ENCODE measurements at places on chromosomes 7 and 10.

GRCh38 chr10:90929179-90929578, 8.3 kb upstream of the ANKRD1 start:
- DNase-seq = no peak

GRCh38 chr7:35536396-35536826, 158.5 kb downstream of the HERPUD2 start:
- no peak for DNase-seq

DNA sequence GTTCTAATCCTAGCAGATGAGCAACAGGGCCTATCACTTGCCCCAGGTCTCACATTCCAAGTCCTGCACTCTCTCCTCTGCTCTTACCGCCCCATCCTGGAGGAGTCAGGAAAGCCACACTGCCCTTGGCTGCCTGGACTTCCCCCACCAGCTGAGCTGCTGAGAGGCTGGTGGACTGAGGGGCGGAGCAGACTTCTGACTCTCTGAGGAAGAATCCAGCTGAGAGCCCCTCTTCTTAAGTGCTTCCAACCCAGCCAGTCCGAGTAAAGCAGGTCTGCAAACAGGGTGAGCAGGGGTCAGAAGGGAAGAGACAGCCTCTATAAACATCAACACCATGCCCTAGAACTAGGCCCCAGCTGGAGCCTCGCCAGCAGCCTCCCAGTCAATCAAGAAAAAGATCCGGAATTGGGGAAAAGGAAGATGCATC, 92.4 kb upstream of the TMEM72 start:
- no peak for DNase-seq

DNA sequence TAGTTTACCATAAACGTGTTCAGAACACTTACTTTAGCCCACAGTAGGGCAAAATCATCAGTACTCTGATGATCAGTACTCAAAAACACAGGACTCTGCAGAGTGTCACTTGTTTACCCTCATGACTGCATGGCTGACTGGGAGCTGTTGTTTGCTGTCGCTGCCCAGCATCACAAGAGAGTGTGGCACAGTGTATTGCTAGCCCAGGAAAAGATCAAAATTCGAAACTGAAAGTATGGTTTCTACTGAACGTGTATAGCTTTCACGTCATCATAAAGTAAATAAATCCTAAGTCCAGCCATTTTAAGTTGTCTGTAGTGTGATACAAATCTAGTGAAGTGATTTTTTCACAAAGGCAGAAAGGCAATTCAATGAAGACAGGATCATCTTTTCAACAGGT, 184.6 kb downstream of the RAMP3 start:
- DNase-seq = no peak

DNA sequence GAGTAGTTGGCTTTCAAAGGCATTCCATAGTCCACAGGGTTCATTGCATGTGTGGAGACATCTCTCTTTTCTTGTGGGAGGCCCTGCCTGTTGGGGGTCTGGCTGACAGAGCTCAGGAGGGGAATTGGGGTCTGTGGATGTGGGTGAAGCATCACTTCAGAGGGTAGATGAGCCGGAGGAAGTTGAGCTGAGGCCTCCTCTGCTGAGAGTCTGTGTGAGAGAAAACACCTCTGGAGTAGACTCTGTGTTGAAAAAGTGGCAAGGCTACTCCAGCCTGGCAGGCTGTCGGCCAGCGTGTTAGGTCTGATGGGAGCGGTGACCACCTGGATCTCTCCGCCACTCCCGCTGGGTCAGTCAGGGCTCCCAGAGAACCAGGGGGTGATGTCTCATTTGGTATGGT, 358.0 kb upstream of the MGMT start:
- no peak for DNase-seq

- no peak for DNase-seq
These were observed 250.6 kb upstream of the NPVF start for GRCh38 chr7:25478925-25479324.

DNA sequence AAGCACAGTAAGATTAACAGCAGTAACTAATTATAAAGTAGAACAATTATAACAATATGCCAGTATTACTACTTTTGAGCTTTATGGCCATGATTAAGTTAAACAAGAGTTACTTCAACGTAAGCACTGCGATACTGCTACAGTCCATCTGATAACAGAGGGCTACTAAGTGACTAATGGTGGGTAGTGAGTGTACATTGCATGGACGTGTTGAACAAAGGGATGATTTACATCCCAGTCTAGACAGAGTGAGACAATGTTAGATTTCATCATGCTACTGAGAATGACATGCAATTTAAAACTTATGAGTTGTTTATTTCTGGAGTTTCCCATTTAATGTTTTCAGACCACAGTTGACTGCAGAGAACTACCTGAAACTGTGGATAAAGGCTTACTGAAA, 45.6 kb downstream of the TPST1 start:
- no peak for DNase-seq

GRCh38 chr7:55565681-55566080, 6.6 kb downstream of the VOPP1 start:
- DNase-seq = no peak

DNA sequence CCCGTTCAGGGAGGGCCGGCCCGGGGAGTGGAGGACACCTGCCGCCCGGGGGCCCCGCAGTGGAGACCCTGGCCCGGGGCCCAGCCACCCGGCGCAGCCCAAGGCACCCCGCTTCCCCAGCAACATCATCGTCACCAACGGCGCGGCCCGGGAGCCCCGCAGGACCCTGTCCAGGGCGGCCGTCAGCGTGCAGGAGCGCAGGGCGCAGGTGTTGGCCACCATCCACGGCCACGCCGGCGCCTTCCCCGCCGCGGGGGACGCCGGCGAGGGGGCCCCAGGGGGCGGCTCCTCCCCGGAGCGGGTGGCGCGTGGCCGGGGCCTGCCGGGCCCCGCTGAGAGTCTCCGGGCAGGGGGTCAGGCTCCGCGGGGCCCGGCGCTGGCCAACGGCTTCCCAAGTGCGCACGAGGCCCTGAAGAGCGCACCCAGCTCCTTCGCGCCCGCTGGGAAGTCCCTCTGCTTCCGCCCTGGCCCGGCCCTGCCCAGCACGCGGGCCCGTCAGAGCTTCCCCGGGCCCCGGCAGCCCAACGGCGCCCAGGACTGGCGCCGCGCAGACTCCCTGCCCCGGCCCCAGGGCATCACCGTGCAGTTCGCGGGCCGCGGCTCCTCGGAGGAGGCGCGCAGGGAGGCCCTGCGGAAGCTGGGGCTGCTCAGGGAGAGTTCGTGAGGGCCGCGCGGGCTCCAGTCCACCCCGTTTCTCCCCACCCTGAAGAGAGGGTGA, 46.7 kb downstream of the PROSER2 start:
- DNase-seq = no peak

DNA sequence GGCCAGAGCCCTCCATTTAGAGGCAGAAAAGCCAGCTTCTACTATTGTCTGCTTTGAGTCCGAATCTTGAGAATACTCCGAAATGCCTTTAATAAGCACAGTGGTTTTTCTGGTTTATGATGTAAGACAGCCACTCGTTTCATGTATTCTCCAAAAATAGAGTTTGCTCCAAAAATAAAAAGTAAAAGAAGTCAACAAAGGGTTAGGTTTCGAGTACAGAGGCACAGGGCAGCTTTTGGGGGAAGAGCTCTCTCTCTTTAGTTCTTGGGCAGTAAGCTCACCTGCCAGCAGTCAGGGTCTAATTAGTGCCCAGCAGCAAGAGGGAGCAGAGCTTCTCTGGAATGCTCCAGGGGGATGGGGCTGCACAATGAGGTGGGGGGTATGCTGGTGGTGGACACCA, 20.2 kb downstream of the CREB3L2 start:
- DNase-seq = no peak
